ENCODE measurements at places on chromosomes 5 and 9.

GRCh38 chr5:178241231-178241663, 8.6 kb upstream of the PHYKPL start:
- no peak for DNase-seq

DNA sequence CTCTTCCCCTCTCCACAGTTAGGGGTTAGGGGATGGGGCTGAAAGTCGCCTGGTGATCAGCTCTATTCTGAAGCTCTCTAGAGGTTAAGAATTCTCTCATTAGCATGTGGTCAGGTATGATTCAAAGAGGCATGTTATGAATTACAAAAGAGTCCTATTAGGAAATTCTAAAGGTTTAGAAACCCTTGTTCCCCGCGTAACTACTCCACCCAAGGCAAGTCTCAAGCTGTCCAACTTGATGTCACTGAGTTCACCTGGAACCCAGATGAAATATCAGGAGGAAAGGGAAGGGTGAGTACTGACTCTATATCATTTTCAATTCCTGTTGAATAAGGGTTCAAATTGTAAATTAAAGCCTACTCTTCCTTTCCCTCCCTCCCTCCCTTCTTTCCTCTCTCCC, 18.1 kb upstream of the RNF145 start:
- DNase-seq, result no peak

DNA sequence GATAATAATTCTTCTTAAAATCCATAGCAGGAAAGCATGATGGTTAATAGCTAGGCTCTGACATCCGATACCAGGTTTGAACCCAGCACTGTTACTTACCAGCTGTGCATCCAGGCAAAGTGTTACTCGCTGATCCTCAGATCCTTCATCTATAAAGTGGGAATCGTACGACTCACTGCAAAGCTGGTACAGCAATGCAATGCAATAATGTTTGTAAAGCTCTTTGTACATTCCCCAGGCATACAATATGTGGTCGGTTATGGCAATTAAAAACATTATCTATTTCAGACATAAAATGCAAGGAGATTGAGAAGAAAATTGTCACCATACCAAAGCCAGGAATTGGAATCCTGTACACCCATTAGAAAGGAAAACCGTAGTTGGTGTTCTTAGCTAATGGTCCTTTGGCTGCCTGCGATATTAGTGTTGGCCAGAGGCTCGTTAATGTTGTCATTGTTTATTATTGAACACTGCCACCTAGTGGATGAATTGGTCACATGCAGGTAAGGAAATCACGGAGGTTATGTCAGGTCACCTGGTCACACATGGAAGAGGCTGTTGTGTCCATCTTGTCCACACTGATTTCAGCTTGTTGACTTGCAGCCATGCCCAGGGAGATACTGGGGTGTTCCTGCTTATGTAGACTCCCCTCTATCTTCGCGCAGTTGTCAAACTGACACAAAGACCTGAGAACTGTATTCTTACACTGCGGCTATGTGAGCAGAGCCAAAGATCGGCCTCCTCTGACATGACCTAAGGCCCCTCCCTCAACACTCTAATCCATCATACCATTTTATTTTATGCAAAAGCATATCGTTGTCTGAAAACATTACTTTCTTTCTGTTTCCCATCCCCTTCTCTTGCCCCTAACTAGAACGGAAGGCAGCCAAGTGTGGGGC, 87.5 kb upstream of the PPP2R2B start:
- DNase-seq, result peak; percentile 75

- no peak for DNase-seq
Observed at GRCh38 chr5:146564007-146564762, 48.2 kb upstream of the GPR151 start.

DNA sequence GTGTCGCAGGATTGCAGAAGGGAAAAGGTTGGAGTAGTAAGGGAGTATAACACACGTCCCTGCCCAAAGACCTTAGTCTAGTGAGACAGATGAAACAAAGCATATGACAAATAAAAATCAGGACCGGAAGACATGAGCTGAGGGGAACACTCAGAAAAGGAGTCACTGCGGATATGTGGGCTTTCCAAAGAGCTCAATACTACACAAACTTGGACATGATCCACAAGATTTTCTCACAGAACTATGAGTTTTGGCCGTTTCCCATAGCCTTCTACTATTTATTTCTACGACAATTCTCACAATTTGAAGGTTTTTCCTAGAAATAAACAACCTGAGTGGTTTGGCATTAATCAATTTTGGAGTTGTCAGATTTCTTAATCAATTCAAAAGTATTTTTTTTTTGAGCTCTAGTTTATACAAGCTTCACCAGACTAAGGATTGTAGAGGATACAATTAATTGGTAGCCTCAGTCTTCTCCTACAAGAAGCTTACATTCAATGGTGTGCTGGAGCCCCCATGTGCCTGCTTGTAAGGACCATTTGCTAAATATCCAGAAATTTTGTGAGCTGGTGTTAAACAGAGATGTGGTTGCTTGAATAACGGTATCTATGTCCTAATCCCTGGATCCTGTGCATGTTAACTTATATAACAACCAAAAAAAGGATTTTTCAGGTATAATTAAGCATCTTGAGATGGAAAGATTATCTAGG, 91.4 kb downstream of the ADAMTS12 start:
- DNase-seq, result no peak

GRCh38 chr5:170721681-170722080, 61.8 kb upstream of the GABRP start:
- no peak for DNase-seq

DNA sequence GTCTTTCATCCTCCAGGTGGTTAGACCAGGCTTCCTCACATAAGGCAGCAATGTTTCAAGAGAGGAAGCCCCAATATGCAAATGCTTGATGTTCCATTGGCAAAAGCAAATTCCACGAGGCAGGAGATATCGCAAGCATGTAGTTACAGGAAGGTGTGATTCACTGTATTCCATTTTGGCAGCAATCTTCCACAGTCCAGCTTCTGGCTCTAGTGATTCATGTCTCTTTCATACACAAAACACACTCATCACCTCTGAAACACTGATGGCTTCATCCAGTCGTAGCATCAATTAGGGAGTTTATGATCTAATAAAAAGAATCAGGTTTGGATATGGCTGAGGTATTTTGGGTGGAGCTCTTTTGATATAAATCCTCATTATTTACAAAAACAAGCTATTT, 552.2 kb upstream of the RIOK2 start:
- no peak for DNase-seq

DNA sequence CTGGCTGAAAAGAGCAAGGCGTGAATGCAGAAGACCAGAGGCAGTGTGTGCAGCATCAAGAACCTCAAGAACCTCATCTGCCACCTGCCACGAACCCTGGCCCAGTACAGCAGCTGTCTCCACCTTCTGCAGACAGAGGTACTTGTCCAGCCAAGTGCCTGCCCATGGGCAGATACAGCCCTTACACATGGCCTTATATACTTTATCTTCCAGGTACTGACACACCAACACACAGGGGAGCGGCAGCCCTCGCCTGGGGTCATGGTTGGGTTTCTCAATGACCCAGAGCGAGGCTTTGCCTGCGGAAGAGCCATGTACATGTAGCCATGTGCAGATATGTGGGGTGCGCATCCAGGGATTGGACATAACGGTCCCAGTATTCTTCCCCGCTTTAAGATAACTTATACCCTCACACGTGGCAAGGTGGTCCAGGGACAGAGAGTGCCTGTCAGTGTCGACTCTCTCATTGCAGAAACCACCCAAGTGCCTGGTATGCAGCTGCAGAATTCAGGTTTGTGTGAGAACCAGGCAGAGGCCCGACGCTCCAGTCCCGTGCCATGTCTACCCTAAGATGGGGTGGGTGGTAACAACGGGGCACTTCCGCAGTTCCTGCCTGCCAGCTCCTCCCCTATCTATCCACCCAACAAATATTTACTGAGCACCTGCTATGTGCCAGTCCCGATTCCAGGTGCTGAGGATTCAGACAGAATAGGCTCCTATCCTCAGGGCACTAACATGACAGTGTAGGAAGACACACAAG, 206.9 kb downstream of the FSTL4 start:
- DNase-seq, result no peak

- DNase-seq, result peak; percentile 7
Observed at GRCh38 chr9:76018235-76018634, 127.8 kb downstream of the PCSK5 start.

DNA sequence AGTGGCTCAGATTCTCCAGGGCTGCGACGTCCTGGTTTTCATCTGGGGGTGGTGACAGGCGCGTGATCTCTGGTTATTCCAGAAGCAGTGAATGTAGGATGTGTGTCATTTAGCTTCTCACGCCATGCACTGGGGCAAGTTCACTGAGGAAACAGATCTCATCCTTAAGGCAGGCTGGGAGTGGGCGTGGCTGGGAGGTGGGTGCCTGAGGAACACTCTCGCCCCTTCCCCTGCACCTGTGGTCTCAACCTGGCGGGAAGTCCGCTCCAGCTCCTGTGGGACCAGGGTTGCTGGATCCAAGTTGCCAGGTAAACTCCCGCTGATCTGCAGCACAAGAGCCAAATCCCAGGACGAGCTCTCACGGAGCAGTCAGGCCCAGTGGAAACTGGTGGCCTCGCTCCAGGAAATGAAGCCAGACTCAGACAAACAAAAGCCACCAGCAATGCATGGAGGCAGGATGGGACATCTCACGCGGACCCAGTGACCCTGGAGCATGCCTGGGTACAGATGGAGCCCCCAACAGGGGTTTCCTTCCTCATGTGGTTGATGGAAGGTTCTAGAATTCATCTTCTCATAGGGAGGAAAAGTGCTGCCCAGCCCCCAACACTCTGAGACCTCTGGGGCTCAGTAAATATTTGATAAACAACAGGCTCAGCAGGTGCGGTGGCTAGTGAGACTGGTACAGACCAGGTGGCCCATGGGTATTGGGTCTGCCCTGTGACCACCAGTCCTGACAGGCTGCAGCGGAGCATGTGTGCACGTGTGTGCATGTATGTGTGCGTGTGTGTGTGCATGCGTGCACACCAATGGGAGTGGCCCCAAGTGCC, 16.3 kb upstream of the SLC12A7 start:
- DNase-seq, result no peak

GRCh38 chr5:94191604-94192003, 426.8 kb downstream of the KIAA0825 start:
- no peak for DNase-seq

DNA sequence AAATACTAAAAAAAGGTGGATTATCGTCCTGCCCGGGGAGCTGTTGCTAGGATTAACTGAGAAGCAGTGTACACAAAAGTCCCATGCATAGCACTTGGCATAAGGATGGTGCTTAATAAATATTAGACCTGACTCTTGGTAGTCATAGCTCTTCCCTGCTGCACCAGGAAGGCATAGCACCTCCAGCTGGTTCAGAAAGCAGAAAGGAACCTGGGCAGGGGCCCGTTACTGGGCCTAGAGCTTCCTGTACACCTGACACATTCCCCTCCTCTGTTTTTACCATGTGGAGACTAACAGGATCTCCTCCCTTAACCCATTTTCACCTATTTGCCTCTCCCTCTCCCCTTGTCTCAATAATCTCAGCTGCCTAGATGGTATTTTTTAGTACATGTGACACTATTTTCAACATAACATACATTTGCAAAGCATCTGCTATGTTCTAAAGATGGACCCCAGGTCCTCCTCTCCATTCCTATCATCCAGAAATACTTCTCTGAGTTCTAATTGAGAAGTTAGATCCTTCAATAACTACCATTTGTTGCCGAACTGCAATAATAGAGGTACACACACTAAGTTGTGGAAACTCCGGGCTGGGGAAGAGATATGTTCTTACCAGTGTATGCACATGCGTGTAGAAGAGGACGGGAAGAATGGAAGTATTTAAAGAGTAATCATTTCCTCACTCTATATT, 3.2 kb upstream of the ANP32B start:
- no peak for DNase-seq

DNA sequence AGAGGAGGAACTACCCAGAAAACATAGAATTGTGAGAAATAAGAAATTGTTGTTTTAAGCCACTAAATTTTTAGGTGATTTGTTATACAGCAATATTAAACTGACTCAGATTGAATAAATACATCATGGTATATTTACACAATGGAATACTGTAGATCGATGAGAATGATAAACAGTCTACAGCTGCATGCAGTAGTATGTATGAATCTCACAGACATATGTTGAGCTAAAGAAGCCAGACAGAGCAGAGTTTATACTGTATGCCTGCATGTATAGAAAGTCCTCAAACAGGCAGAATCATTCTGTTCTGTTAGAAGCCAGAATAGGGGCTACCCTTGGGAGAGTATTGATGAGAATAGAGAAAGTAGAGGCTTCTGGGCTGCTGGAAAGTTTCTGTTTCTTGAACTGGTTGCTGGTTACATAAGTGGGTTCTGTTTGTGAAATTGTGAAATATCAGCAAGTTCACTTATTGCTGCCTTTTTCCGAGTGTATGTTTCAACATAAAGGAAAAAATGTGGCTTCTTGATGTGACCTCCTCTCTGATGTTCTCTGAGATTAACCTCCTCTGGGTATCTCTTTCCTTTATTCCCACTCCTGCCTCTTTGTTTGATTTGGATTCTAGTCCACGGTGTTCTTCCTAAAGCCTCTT, 9.6 kb downstream of the KIAA1958 start:
- DNase-seq, result no peak

DNA sequence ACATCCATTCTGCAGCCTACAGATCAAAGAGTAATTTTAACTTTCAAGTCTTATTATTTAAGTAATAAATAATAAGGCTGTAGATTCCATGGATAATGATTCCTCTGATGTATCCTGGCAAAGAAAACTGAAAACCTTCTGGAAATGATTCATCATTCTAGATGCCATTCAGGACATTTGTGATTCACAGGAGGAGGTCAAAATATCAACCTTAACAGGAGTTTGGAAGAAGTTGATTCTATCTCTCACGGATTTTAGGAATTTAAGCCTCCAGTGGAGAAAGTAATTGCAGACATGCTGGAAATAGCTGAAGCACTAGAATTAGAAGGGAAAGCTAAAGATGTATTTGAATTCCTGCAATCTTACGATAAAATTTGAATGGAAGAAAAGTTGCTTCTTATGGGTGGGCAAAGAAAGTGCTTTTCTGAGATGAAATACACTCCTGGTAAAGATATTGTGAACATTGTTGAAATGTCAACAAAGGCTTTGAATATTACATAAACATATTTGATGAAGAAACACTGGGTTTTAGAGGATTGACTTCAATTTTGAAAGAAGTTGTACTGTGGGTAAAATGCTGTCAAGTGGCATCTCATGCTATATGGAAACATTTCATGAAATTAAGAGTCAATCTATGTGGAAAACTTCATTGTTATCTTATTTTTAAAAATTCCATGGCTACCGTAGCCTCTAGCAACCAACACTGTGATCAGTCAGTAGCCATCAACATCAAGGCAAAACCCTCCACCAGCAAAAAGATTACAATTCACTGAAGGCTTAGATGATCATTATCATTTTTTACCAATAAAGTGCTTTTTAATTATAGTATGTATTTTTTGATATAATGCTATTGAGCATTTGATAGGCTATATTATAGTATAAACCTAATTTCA, 1141.0 kb downstream of the CDH12 start:
- DNase-seq, result no peak

- peak; percentile 56 for DNase-seq
Observed at GRCh38 chr9:94681508-94681907, 42.2 kb upstream of the FBP1 start.

- DNase-seq, result no peak
Observed at GRCh38 chr5:176948458-176948857, 49.3 kb upstream of the HK3 start.

DNA sequence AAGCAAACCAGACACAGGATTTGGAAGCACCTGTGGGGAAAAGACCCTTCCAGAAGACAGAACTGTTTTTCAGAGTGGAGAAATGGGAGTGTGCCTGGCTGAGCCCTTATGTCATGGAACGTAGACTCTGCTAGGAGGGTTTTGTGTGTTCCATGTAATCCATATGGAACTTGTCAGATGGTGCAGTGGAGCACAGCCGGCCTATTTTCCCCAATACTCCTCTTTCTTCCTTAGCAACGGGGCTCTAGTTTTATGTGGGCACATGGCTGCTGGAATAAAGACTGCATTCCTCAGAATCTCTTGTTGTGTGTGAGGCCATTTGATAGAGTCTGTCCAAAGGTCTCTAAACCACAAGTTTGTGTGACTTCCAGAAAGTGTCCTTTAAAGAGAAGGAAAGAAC, 284.0 kb downstream of the DRD1 start:
- DNase-seq, result no peak
